Stimulated activated CD4-positive, alpha-beta T cell treated with anti-CD3 and anti-CD28 coated beads, Interleukin-4, amount 100 ng/mL, for 1 hour (primary cell): ENCODE measurements at places on chromosomes 2 and 18.

DNA sequence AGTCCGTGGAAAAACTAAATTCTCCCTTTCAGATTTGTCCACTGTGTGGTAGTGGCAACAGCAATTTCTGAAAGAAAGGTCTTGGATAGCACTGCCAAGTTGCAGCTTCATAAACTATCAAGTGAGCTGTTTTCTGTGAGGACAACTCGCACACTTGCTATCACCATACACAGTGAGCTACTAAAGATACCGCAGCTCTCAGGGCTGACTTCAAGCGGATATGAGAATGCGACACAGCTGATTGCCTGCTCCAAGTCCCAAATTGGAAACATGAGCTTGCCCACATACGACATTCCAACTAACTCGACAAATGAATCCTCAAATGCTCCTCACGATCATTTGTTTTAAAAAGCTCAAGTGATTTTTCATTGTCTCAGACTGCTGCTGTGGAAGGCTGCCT is 46.2 kb downstream of the E2F6 start:
- no peak for DNase-seq

GRCh38 chr18:3345885-3346284 is 84.0 kb downstream of the MYL12B start:
- no peak for DNase-seq

DNA sequence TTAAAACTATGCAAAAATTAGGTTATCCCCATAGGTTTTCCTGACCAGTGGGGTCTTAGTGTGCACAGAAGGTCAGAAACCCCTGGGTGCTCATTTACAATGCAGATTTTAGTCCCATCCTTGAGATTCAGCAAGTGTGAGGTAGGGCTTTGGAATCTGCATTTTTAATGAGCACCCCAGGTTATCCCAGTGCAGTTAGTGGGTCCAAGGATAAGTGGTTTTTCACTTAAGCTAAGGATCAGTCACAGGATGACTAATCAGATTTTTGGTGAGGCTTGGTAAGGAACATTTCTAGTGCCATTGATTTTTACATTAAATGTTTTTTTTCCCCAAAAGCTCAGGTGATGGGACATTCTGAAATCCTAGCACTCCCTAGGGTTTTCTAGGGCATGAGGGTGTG is 50.7 kb upstream of the MGAT5 start:
- no peak for DNase-seq

GRCh38 chr2:67388680-67389079 is 8.5 kb upstream of the ETAA1 start:
- DNase-seq, result no peak

DNA sequence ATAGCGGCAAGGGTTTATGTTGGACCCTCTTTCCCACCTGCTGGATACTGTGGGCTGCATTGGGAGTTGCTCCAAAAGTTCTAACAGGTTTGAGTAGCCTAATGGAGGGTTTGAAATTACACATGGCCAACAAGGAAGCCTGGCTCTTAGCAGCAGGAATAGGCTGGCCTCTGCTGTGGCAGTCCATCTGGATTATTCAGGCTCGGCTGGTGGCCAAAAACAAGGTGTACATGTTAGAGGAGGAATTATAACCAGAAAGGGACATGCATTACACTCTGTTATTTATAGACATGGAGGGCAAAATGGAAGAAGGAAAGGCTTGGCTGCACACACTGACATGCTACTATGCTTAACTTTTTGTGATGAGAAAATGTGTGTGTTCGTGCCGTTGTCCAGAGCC is 61.1 kb upstream of the NRXN1 start:
- no peak for DNase-seq

- no peak for DNase-seq
These were observed 796 bp downstream of the AOX1 start for GRCh38 chr2:200586644-200586975.

GRCh38 chr2:134021830-134022524 is 231.9 kb upstream of the MGAT5 start:
- DNase-seq, result no peak

DNA sequence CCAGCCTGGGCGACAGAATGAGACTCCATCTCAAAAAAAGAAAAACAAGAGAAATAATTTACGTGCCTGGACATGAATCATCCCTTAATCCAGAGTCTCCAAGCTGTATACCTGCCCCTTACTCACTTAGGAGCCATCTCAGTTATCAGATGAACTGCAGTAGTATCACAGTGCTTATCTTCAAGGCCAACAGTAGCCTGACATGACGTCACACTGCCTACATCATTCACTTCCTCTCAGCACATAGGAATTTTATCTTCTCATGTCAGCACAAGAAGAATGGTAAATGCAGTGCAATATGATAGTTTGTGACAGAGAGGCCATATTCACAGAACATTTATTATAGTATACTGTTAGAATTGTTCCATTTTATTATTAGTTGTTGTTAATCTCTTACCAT is 216.6 kb downstream of the SS18 start:
- no peak for DNase-seq

GRCh38 chr2:11478899-11479605 is 13.1 kb upstream of the E2F6 start:
- DNase-seq, result no peak

GRCh38 chr2:96977631-96978195 is 8.7 kb downstream of the FAM178B start:
- no peak for DNase-seq

- no peak for DNase-seq
These were observed 414.4 kb upstream of the NXPH2 start for GRCh38 chr2:139194546-139194945.

DNA sequence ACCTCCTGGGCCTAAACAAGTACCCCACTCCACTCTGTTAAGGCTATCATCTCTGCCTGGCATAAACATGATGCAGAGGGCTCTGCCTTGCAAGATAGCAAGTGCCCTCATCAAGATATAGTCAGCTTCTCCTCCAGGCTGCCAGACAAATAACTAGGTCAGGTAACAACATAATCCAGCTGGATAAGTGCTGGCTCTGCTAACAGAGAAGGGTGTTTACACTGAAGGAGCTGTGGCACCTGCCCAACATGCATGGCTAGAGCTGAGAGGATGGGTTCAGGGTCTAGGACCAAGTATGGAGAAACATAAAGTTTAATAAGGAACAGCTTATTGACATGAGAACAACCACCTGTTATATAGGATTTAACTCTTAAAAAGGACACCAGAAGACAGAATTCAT is 42.8 kb downstream of the DLGAP1 start:
- no peak for DNase-seq
